ENCODE measurements at places on chromosomes 4 and X. TPM values are rescaled to one million over a fixed set of nuclear protein-coding genes. Genes with fewer than 3 reads are reported as not detected.

UGT8 gene
- total RNA-seq = not detected

CFP gene
- total RNA-seq = 0.13 TPM

NLRP2B gene
- total RNA-seq = under 0.01 TPM

L1CAM gene
- total RNA-seq = 0.13 TPM

LRP2BP gene
- 0.51 TPM for total RNA-seq

GYPA gene
- total RNA-seq = not detected

SRPX2 gene
- 4.0 TPM for total RNA-seq

POLA1 gene
- total RNA-seq = 16.3 TPM

GIMD1 gene
- not detected for total RNA-seq

GPRIN3 gene
- total RNA-seq = 1.0 TPM

FGF16 gene
- 0.51 TPM for total RNA-seq

PAGE1 gene
- total RNA-seq = not detected

TEX13C gene
- total RNA-seq = not detected

GRPEL1 gene
- 18.8 TPM for total RNA-seq

CCKAR gene
- not detected for total RNA-seq

AMBN gene
- not detected for total RNA-seq

ABLIM2 gene
- 2.6 TPM for total RNA-seq

MGARP gene
- under 0.01 TPM for total RNA-seq

XG gene
- under 0.01 TPM for total RNA-seq

DNA sequence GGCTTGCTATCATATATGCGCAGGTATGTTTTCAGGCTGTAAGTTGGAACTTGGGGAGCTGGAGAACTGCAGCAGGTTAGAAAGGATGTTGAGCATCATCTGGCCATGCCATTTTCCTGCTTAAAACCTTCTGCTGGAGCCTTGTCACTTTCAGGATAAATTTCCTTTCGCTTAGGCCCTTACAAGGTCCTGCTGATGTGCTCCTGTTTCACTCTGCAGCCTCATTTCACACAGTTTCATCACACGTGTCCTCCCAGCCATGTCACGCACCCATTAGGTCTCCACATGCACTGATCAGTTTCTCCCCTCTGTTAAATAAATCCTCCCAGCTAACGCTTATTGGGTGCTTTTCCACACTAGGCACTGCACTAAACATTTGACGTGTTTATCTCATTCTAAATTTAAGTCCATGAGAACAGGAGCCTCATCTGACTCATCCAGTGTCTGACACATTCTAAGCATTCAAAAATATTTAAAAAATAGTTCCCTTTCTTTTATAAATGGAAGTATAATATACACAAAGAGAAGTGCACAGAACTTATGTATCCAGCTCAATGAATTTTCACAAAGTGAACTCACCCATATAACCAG lies 14.5 kb downstream of the SOD3 start:
- no peak for DNase-seq

- DNase-seq = no peak
Measured at GRCh38 chrX:13283950-13284546, 35.8 kb downstream of the ATXN3L start.

GRCh38 chrX:56233100-56233499 lies 944 bp downstream of the KLF8 start:
- DNase-seq = no peak

DNA sequence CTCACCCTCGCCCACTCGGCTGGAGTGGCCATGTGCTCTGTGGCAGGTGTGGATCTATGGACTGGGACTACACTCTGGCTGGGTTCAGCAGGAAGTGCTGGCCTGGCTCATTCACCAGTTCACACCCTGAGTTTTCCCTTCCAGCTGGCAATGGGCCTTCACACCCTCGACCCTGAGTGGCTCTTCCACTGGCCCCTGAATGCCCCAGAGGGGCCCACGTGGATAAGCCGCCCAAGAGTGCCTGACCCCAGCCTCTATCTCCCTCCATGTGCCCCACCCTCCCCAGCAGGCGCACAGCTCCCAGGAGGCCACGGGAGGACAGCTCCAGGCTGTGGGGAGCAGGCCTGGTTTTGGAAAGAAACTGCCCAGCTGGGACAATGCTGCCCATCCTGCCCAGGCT lies 234.1 kb downstream of the AFAP1 start:
- no peak for DNase-seq

DNA sequence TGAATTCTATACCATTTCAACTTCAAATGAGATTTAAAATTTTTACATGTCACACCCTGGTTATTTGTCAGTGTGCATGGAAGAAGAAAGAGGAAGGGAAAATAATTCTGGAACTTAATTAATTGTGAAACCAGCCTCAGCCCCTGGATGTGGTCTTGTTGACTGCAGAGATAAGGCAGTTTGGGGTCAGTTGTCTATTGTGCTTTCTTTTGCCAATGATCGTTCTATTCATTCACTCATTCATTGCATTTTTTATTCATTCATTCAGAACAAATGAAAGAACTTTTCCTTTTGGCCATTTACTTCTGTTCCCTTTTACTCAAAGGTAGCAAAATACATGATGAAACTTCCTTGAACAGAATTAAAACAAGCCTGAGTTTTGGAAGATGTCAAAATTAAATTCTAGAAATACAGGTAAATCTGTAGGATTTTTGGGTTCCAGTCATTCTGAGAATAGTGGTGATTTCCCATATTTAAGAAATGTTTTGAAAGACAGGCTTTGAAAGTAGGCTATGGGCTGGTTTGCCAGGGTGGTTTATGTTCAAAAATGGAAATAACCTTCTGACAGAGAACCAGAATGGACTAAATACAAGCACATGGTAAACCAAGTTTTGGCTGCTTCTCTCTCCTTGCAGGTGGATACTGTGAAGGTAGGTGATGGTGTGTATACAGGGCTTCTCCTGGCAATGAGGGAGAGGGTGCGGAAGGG lies 35.7 kb downstream of the PARM1 start:
- no peak for DNase-seq

DNA sequence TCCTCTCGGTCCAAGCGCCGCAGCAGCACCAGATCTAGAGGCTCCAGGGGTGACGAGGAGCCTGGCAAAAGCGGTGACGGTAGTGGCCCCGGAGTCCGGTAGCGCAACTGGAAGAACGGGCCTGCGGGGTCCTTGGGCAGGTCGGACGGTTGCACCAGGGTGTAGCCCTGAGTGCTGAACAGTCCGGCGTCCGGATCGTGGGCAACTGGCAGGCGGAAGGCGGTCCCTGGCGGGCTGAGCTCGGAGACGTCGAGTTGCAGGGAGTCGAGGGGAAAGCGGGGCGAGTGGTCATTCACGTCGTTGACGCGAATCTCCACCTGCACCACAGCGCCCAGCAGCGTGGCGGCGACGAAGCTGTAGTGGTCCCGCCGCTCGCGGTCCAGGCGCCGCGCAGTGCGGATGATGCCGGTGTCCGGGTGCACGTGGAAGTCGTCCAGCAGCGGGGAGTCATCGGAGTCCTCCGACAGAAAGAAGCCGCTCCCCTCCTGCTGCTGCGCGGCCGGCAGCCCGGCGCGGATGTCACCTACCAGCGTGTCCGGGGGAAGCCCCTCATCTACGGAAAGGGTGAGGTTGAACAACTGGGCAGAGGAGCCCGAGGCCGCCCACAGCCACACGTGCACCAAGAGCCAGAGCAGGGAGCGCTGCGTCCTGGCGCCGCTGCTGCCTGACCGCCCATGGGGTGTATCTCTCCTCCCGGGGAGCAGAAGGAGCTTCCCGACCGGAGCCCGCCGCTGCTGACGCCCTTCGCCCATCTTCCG lies 837 bp downstream of the DCHS2 start:
- no peak for DNase-seq

DNA sequence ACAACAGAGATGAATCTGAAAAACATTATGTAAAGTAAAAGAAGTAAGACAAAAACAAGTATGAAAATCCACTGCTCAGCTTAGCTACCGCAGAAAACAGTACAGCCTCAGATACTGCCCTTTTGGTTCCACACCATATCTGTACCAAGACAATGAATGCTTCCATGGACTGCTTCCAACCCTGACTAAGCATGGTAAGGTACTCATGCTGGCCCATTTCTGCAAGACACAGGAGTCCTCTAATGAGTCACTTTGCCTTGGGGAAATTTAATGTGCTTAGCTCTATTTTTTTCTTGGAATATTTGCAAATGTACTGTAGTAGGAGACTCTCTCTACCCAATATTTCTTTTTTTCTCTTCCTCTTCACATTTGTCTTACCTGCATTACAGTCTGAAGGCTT lies 931.7 kb upstream of the HS3ST1 start:
- no peak for DNase-seq

GRCh38 chr4:85431881-85432485 lies 43.0 kb upstream of the ARHGAP24 start:
- no peak for DNase-seq

- no peak for DNase-seq
Measured at GRCh38 chr4:10385994-10386394, 71.2 kb downstream of the ZNF518B start.

DNA sequence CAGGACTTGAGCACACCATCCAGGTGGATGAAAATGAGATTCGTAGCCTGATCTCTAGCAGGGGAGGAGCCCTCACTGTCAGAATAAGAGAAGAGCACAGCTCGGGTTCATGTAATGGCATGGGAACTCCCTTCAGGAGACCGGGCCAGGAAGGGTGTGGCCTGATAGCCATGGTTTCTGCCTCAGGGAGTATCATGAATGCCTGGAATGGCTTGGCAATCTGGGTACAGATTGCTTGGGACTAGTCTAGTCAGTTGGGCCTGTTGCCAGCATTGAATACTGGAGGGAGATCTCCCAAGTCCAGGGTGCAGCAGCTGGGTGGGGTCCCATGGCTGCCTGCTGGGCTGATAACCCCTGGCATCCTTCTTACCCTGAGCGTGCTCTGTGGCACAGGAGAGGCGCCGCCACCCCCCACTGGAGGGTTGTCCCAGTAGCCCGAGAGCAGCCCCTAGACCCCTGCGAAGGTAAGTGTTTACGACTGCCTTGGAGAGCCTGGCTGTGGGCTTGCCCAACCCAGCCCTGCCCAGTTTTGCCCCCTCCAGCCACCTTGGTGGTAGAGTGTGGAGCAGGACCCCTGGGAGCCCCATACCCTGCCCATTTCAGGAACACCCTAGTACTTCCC lies 298.8 kb downstream of the TEX13A start:
- no peak for DNase-seq

DNA sequence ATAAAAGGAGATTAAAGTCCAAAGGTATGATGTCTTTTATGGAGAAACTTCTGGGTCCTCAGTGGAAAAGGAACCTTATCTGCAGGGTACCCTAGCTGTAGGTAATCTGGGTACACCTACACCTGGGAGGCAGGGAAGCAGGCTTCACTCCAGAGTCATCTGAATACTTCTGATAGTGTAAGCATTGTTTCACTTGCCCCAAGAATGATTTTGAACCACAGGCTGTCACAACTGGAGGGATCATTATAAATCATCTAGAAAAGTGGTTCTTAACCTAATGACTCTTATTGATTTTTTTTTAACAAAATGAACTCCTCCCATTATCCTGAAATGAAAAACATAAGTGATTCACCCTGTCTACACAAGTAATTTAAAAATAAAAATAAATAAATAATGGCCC lies 44.0 kb upstream of the STK26 start:
- no peak for DNase-seq

- no peak for DNase-seq
Measured at GRCh38 chr4:1597021-1597931, 86.8 kb downstream of the FAM53A start.

- DNase-seq = no peak
Measured at GRCh38 chr4:182048871-182049270, 194.3 kb upstream of the TENM3 start.

- DNase-seq = peak; percentile 69
Measured at GRCh38 chr4:55358668-55359067, 12.6 kb downstream of the SRD5A3 start.

DNA sequence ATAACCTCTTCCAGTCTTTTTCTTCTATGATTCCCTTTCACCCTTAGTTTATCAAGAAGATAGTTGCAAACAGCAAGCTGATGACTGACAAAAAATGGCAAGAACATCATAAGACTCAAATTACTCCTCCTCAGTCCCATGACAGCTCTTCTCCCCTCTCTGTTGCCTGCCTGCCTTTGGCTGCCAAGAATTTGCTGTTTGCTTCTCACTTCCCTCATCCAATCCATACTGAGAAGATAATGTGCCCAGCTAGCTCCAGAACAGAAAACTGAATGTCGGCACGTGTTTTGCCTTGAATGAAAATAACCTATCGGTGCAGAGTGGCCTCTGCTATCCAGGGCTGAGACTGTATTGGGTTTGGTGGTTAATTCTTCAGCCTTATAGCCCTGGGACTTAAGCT lies 192.1 kb downstream of the PPARGC1A start:
- DNase-seq = no peak

DNA sequence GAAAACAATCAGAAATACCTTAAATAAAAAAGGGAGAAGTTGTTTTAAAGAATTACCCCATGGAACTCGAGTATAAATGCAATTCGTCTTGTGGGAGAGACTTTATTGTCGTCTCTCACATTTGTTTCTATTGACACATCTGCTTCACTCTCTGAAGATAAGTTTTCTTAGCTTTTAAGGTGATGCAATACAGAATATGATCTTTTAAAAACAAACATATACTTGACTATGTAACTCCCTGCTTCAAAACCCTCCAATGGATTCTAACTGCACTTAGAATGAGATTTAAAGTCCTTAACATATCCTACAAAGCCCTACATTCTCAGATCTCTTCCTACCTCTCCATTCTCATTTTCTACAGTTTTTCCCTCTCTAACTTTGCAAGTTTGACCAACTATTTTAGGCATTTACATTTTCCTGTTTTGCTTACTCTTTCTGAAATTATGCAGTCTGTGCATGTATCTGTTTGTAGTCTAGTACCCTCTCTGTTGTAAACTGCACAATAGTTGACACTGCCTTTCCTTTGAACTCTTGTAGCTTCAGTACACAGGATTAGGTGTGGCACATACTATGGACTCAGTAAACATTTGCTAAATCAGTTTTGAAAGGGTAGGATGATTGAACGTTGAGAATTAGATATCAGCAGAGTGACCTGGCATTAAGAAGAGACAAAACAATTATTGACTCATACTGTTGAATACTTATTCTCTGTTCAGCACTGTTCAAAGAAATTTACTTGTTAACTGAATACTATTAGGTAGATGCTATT lies 59.8 kb downstream of the AGTR2 start:
- DNase-seq = no peak

- peak; percentile 74 for DNase-seq
Measured at GRCh38 chrX:23883737-23884354, 23.9 kb downstream of the APOO start.

- no peak for DNase-seq
Measured at GRCh38 chr4:162957521-162958143, 209.1 kb downstream of the NAF1 start.

DNA sequence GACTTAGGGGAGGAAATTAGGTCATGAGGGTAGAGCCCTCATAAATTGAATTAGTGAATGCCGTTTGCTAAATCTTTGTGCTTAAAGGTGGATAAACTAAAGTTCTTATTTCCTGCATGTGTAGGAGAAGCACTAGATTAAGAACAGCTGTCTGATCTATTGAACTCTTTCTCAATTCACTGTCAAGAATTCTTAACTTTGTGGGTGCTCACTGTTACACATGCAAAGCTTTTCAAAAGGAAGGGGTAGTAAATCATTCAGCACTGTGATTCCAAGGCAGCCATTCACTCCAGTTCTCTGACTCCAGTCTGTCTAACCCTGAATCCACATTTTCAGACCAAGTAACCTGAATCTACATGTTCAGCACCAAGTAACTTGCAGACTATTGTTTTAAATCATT lies 1520.1 kb downstream of the PCDH18 start:
- no peak for DNase-seq

- no peak for DNase-seq
Measured at GRCh38 chr4:1570291-1571164, 113.6 kb downstream of the FAM53A start.

GRCh38 chr4:21202959-21203358 lies 502.7 kb downstream of the PACRGL start:
- no peak for DNase-seq

Data from dermis microvascular lymphatic vessel endothelial cell (primary cell).